NCI-H345 (cell line): ENCODE measurements at places on chromosomes 2 and 18.

- no peak for DNase-seq
Measured at GRCh38 chr18:79400591-79401381, 5.1 kb downstream of the NFATC1 start.

- no peak for DNase-seq
Measured at GRCh38 chr2:152385650-152386049, 50.7 kb downstream of the FMNL2 start.

DNA sequence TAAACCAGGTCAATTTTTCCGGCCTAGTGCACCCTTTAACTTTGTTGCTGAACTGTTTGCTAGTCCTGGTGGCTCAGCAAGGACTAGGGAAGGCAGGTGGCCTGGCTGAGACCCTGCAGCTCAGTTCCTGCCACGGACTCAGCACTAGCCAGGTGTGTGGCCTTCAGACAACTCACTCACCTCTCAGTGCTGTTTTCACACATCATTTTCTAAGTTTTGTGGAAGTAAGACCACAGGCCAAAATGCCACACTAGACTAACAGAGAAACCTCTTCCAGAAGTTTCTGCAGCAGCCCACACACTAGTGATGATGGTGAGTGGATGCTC, 65.9 kb upstream of the SLC1A4 start:
- DNase-seq = no peak

- no peak for DNase-seq
Measured at GRCh38 chr2:46489423-46490174, 10.2 kb downstream of the TMEM247 start.

DNA sequence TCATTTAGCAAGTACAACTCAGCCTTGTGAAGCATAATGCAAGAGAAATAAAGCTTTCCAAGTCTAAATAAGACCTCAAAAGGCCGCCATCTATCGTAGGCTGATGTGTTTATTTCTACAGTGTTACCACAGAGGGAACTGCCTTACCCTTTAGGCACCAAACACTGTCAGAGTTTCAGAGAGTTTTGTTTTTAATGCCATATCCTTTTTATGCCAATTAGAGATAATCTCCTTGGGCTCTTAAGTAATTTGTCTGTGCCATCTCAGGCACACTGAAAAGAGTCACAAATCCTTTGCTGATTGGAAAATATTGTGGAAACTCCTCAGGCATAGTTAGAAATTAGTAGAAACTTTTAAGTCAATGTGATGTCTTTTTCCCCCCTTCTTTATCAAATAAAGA, 797.1 kb downstream of the SLC4A3 start:
- DNase-seq = no peak

DNA sequence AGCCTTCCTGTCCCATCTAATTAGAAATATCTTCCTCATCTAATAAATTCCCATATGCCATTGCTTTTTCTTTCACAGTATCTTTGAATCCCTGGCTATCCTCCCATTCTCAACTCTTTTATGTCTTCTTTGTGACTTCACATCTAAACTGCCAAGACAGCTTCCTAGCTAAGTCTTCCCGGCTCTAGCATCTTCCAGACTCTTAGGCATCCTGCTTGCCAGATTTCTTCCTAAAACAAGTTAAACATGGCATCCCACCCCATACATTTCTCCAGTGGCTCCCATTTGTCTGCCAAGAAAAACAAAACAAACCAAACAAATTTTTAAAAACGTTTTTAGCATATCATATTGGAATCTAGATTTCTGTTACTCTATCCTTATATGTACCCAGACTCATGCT, 751.9 kb downstream of the MBD2 start:
- DNase-seq = no peak

GRCh38 chr2:189579585-189580186, 900 bp downstream of the SLC40A1 start:
- DNase-seq = no peak

GRCh38 chr2:64987001-64987955, 1.9 kb upstream of the SLC1A4 start:
- DNase-seq = no peak

DNA sequence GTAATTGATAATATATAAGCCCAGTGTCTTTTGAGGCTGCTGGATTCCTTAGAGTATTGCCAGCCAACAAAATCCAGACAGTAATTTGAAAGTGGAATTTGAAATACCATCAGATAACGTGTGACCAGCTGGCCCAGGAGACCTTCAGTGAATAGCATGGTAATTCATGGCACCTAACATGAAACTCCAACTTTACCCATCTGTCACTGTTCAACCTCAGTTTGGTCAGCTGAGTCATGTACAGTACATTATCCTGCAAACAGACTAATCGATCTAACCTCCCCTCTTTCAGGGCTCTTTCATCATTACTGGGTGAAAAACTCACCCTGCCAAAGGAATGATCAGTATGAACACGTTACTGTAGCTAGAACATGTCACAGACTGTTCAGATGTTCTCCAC, 230.6 kb downstream of the DOK6 start:
- no peak for DNase-seq

GRCh38 chr18:54675076-54675475, 84.0 kb downstream of the DYNAP start:
- DNase-seq = no peak

DNA sequence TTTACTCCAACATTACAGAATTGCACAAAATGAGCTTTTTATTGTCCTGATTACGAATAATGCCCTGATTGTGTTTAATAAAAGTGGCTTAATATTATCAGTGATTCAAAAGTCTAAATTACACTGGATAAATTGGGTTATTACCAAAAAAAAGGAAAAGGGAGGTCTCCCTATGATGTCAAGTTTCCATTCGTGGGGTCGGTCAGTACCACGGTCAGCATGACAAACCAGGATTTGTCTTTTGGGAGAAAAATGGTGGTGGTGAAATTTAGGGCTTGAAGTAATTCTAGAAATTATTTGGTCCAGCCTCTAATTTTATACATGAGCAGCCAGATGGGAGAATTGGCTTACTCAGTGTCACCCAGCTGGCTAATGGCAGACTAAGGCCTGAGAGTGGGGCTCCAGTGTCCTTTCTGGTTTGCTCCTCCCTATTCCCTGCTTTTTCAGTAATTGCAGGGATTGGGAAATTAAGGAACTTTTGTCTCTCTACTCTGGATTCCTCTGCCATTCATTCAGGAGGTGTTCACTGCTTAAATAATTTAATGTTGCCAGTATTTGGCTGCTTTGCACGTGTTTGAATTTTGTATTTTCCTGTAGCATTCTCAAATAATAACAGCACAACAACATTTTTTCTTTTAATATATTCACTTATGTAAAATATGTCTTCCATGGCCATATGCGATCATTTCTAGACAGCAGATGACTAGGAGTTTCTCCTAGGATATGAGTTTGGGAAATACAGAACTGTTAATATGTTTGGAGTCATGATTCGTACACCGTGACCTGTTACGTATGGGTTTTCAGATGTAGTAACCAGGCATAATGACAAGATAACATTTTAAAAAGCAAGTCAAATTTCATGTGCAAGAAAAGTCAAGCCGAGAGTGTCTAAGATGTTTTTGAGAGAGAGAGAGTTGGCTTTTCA, 128.9 kb upstream of the NOSTRIN start:
- DNase-seq = no peak

- DNase-seq = no peak
Measured at GRCh38 chr2:147174824-147175254, 670.0 kb upstream of the ACVR2A start.

- DNase-seq = no peak
Measured at GRCh38 chr2:207506426-207506825, 23.3 kb upstream of the CREB1 start.

DNA sequence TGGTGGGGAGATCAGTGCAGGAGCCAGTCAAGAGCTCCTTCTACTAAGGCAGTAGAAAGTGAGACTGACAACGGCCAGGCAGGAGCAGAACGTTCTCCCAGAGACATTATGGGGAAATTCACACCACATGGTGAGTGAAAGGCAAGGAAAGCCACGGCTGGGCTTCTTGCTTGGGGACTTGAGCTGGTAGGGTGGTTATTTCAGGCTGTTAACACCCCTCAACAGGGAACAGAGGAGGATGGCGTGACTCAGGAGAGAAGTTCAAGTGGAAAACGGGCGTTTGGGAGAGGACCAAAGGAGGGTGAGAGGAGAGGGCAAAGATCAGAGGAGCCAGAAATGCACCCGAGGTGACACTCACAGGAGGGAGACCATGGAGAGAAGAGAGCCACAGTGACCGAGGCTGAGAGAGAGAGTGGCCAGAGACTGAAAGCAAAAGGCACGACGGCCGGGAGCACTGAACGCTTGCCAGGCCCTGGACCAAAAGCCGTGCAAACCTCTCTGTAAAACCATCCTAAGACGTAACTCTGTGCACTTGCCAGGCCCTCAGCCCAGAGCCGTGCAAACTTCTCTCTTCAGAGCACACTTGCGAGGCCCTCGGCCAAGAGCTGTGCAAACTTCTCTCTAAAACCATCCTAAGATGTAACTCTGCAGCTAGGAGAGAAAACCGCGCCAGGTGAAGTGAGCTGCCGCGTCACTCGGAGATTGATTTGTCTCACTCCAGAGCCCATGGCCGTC, 7.7 kb downstream of the TPO start:
- no peak for DNase-seq

DNA sequence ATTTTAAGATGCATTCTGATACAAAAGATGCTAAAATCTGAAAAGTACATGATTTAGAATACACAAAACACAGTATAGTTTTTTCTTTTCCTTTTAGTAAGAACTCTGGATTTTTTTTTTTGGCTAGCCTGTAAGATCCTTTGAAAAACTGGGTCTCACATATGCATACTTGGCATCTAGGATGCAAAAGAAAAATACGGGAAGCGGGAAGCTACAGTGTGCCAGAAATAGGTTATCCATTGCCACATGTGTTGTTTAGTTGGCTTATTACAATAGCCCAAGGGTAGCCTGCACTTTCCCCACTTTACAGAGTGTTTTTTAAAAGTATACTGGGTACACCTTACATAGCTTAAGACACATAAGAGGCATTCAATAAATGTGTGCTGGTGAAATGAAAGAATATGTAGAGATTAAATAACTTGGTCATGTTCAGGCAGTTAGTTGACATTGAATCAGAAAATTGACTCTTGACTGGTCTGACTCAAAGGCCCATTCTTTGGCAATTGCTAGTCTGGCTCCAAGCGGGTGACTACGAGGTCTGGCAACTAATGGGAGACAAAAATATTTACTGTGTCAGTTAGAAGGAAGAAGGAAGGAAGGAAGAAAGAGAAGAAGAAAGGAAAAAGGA, 286.8 kb upstream of the TRIB2 start:
- DNase-seq = no peak

DNA sequence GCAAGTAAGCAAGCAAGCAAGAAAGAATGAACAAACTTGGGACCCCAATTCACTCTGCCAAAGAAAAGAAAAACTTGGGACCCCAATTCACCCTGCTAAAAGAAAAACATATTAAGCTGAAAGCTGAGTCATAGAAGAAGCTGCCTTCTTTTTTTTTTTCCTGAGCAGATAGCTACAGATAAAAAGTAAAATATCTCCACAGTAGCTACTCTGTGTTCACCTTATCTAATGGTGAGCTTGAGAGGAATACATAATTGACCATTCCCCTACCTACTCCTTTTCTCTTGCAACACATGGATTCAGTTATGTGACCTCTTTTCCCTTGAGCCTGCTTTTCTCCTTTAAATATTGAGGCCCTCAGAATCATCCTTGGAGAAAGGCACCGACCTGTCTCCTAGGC, 63.0 kb downstream of the MCFD2 start:
- DNase-seq = no peak

DNA sequence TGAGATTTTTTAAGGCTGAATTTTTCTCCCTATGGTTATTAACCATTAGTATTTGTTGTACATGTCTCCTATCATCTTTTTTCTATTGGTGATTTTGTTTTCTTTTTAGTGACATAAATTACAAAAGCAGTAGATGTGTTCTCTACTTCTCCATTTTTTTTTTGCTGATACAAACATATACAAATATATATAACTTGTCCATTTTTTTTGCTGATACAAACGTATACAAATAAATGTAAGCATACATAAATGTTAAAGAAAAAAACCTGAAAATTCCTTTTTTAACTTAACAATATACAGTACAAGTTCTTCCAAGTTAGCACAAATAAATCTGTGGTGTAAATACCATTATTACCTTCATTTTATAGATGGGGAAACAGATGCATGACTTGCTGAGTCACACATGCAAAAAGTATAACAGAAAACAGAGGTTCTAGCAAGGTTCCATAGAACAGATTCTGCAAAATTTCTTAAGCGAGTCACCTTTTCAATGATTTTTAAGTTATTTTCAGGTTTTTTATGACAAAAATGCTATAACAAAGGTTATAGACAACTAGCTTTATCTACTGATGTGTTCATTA, 2.1 kb downstream of the MSGN1 start:
- no peak for DNase-seq

DNA sequence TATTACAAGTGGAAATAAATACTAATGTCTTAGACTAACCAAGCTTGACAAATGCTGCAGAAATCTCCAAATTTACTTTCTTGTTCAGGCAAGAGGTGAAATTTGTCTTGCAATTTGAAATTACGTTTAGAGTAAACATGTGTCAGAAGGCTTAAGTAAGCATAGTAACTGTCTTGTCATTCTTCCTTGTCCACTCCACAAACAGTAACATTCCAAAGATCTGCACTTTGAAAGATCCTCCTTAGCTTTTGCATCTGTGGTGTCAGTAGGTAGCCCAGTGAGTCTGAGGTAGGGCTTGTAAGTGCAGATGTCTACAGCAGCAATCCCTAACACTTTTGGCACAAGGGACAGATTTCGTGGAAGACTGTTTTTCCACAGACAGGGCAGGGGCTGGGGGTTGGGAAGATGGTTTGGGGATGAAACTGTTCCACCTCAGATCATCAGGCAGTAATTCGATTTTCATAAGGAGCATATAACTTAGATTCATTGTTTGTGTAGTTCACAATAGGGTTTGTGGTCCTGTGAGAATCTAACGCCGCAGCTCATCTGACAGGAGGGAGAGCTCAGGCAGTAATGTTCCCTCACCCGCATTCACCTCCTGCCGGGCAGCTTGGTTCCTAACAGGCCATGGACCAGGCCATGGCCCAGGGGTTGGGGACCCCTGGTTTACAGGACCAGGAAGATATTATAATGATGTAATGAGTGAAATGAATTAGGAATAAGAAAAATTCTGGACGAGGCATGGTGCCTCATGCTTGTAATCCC, 18.6 kb downstream of the RASGRP3 start:
- no peak for DNase-seq

DNA sequence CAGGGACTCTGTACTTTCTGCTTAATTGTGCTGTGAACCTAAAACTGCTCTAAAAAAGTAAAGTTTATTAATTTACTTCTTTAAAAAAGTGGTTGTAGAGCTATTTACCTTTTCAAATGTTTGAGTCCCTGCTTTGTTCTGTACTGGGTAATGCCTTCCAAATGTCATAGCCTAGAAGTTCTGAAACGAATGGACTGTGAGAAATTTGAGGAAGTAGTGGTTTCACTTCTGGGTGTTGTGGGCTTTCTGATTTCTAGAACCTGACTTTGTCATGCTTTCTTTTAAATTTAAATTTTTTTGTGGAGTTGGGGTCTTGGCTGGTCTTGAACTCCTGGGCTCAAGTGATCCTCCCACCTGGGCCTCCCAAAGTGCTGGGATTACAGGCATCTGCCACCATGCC, 44.6 kb downstream of the SMAD4 start:
- no peak for DNase-seq

DNA sequence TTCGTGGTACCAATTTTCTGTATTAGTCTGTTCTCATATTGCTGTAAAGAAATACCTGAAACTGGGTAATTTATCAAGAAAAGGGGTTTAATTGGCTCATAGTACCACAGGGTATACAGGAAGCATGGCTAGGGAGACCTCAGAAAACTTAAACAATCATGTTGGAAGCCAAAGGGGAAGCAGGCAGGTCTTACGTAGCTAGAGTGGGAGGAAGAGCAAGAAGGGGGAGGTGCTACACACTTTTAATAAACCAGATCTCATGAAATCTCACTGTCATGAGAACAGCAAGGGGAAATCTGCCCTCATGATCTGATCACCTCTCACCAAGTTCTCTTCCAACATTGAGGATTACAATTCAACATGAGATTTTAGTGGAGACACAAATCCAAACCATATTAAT, 226.8 kb upstream of the TPO start:
- no peak for DNase-seq
